ENCODE measurements at places on chromosomes 16 and 17.

GRCh38 chr17:17518014-17518413 is 21.8 kb upstream of the RASD1 start:
- no peak for DNase-seq

DNA sequence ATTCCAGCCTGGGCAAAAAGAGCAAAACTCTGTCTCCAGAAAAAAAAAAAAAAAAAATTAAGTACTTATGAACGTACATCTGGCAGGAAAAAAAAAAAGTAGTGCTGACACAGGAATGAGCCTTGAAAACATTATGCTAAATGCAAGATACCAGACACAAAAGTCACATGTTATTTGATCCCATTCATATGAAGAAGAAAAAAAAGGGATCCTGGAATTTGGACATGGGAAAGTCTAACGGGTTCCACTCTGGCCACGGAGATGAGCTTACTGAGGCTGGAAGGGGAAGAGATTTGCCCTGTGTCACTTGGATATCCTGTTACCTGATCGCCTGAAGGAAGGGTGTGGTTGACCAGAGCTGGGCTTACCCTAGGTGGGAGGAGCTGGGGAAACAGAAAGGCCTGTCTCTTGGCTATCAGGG is 251.9 kb downstream of the PARN start:
- peak; percentile 46 for DNase-seq

DNA sequence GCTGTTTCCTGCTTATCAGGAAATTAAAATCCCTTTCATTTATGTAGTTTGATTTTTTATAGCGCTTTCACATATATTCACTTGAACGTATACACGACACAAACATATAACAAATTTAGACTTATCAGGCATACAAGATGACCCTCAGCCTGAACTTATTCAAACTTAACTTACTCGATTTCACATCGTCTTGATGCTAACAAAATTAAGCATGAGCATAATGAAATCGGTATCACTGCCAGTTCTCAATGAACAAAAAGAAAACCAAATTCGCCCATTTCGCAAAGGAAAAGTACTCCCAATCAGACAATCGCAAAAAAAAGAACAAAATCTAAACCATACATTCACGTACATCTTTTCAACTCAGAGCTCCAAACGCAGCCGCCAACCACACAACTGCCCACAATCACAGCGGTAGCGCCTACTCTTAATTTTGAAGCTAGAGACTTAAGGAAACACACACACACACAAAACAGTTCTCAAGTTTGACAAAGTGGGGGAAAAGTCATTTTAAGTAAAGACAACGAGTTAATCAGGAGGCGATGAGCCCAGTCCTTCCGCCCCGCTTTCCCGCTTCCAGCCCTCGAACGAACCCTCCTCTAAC is 1.1 kb downstream of the GJC1 start:
- DNase-seq = no peak

GRCh38 chr17:77426676-77427386 is 286.1 kb downstream of the SEC14L1 start:
- no peak for DNase-seq

DNA sequence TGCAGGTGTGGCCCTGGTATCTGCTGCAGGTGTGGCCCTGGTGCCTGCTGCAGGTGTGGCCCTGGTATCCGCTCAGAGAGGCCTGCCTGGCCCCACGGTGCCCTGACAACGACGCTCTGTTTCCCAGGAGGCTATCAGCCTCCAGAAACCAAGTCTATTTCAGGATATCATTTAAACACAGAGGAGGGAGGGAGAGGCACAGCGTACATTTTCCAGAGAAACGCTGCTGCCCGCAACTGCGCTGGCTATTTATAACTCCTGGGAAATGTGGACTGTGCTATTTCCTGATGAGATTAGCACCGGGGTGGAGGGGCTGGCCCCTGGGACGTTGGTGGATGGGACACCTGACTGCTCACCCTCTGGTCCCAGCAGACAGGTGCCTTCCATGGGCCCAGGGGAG is 22.5 kb downstream of the TIMM22 start:
- no peak for DNase-seq

GRCh38 chr17:34616148-34616547 is 36.8 kb downstream of the TMEM132E start:
- no peak for DNase-seq

DNA sequence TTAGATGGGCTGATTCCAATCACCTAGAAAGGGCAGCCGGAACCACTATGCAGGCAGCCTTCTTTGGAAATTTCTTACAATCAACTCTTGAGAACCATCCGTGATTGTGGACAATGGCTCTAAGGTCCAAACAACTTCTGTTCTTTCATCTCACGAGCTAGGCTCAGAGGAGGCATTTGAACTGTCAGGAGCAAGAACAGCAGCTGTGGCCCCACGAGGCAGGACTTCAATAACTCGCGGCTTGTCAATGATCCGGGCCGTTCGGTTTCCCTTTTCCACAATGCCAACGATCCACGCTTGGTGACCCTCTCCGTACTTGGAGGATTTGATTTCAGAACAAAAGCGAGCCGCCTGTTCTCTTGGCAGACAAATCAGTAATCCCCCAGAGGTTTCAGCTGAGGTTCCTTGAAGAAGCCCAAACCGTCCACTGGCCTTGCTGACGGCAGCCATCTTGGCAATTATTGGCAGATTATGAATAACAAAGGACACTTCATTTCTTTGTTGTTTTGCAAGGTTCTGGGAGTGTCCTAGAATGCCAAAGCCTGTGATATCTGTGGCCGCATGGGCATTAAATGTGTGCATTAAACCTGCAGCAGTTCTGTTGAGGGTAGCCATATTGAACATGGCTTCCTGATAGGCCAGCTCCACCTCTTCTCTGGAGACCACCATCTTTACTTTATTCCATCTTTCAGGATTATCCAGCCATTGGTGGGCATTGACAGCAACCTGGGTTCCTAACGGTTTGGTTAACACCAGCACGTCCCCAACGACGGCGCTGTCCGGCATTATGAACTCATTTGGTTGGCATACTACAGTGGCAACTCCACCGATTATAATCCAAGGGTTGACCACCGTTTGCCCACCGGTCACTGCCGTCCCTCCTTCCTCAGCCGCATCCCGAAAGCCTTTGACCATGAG is 1.2 kb downstream of the SEPHS2 start:
- DNase-seq = no peak

- DNase-seq = no peak
These were observed 64.7 kb downstream of the HELZ start for GRCh38 chr17:67180275-67180674.

- DNase-seq = no peak
These were observed 18.8 kb upstream of the RBL2 start for GRCh38 chr16:53415504-53415903.

- no peak for DNase-seq
These were observed 759 bp downstream of the UBE2O start for GRCh38 chr17:76452127-76452659.

GRCh38 chr16:14634389-14634725 is 1.6 kb downstream of the BFAR start:
- no peak for DNase-seq

DNA sequence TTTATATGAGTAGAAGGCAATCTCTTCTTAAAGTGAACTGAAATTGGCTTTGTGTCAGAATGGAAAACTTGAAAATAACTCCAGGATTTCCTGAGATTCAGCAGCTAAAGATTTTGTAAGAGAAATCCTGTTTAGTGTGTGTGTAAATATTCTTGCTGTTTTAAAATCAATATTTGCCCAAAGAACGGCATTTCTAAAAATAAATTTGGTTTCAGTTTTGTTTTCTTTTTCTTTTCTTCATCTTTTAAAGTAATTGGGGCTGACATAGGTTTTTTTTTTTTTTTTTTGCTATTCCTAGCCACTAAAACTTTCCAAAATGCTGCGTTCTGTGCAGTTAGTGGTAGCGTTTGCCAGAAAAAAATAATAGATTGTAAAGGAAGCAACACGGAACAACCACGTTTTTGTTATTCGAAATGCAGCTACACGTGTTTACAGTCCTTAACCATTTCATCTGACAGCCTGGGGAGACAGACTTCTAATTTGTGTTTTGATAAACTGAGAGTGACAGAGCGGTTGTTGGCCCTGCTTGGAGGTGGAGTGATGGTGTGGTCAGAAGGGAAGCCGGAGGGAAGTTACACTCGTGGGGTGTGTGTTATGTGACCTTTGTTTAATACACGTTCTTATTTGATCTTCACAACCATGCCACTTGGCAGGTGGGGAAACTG is 21.6 kb upstream of the SMPD3 start:
- DNase-seq = no peak

Measured in AG20443 (cell line).